ENCODE measurements at places on chromosomes 1 and 21.
A peak's percentile ranks its signal among the peaks of the same experiment; 100 is the strongest.

GRCh38 chr1:220321758-220322157, 49.5 kb upstream of the RAB3GAP2 start:
- no peak for DNase-seq

DNA sequence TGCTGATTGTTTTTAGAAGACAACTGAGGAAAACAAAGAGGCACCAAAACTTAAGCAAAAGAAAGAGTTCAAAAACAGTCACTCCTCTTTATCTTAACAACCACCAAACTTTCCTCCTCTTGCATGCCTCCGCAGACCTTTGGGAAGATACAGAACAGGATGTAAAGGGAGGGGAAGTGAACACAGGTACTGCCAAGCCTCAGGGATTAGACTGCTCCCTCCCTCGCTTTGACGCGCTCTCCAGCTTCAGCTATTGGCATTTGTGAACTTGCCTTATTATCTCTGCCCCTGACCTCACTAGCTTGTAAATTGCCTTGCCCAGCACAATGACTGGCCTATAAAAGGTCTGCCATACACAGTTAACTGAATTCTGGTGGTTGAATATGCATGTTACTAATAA, 4.8 kb upstream of the SRP9 start:
- DNase-seq = no peak

- peak; percentile 96 for DNase-seq
Observed at GRCh38 chr1:16206547-16207317, 5.7 kb downstream of the ARHGEF19 start.

DNA sequence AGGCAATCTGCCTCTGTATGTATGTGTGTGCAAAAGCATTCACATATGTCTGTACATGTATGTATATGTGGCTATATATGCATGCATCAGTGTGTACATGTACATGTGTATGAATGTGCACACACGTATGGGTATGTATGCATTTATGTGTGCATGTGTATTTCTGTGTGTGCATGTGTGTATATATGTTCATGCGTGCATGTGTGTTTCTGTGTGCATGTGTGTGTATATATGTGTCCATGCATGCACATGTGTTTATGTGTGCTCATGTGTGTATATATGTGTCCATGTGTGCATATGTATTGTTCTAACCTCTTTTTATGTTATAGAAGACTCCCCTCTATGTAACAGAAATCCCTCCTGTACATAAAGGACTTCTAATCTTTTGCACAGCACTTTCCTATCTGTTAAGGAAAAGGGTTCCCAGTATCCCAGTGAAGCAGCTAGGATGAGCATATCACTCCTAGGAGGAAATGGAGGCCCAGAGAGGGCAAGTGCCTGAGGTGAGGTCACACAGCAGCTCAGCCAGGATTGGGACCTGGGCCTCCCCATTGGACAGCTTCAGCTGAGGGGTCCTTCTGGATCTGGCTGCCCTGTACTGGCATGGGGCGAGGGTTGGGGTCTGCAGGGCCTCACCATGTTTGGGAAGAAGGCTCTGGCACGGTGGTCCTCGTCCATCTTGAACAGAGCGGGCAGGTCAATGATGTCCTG, 15.8 kb upstream of the SDHB start:
- DNase-seq = no peak

- no peak for DNase-seq
Observed at GRCh38 chr1:229420765-229421164, 13.1 kb downstream of the ACTA1 start.

GRCh38 chr1:215192306-215192705, 109.8 kb downstream of the KCNK2 start:
- peak; percentile 36 for DNase-seq

DNA sequence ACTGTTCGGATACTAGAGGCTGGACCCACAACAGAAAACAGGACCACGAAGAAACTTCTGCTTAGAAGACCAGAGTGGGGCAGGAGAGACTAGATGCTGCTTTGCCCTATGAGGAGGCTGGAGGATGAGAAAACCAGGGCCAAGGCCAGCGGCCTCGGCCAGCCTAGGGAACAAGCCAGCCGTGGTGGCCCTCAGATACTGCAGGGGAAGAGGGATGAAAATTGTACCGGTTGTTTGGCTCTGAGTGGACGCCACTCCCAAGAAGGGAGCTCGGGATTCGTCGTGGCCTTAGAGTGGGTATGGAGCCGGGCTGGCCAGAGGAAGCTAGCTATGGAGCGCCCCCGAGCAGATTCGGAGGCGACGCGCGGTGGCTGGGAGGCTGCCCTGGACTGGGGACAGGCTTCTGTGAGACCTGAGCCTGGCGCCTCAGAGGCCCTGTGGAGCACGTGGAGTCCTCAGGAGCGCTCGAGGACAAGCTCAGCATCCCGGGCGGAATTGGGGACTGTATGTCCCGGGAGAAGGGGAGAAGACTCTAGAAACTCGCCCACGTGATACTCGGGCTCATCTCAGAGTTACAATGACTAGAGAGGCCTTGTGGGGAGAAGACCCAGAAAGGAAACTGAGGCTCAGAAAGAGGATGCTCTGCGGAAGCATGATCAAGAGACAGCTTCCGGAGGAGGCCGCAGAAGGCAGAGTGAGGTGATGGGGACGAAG, 2.8 kb downstream of the PRRX1 start:
- DNase-seq = no peak

DNA sequence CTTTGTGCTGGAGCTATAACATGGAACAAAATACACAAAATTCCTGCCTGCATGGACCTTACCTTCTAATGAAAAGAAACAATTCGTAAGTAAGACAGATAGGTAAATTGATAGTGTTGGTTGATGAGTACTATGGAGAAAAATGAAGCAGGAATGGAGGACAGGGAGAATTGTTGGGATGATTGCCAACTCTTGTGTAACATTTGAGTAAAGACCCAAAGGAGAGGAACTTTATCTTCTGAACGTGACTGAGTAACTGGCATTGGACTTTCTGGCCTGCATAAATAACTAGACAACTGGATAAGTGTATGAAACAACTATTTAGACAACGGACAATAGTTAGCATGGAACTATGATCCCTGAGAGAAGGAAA, 6.8 kb upstream of the EFCAB14 start:
- peak; percentile 62 for DNase-seq

- DNase-seq = no peak
Observed at GRCh38 chr21:40512590-40512989, 334.4 kb downstream of the DSCAM start.

DNA sequence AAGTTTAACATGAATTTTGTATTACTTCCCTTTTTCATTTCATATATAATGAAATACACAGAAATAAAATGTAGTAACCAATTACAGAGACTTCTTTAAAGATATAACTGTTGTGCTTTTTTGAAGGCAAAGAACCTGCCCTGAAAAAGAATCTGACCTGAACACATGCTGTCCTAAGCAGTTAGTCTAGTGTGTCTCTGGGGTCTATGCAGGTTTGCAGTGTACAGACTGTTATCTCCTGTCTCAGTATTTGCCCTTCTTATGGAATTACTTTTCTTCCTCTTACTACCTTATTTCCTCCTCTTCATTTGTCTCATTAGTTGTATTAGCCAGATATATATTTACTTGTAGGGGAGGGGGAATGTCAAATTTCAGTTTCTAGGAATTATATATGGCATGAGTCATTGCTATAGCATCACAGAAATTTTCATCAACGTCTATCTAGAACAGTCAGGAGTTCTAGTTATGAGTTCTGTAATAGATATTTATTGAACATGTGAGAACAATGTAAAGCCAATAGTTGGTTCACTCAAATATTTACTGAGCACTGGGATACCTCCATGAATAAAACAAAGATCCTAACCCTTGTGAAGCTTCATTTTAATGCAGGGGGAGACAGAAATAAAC, 28.4 kb upstream of the PLEKHO1 start:
- no peak for DNase-seq

DNA sequence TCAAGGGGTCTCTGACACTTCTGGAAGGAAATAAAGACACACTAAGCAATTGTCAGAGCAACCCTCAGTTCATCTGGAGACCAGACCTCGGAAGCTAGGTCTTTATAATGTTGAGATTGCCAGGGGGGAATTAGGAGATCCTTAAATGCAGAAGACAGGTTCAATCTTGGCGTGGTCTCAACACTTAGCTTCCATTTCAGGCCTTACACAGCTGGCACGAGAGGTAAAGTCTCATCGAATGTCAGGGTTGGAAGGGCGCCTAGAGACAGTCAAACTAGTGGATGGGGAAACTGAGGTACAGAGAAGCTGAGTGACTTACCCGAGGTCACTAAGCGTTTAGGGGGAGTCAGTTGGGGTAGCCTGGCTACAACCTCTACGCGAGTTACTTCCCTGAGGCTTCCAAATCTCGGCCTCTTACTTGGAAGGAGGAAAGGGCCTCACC, 562 bp upstream of the EPB41 start:
- DNase-seq = no peak

GRCh38 chr21:43758811-43759210, 17.3 kb downstream of the CSTB start:
- no peak for DNase-seq

- DNase-seq = no peak
Observed at GRCh38 chr1:22031214-22031962, 21.1 kb upstream of the CDC42 start.

DNA sequence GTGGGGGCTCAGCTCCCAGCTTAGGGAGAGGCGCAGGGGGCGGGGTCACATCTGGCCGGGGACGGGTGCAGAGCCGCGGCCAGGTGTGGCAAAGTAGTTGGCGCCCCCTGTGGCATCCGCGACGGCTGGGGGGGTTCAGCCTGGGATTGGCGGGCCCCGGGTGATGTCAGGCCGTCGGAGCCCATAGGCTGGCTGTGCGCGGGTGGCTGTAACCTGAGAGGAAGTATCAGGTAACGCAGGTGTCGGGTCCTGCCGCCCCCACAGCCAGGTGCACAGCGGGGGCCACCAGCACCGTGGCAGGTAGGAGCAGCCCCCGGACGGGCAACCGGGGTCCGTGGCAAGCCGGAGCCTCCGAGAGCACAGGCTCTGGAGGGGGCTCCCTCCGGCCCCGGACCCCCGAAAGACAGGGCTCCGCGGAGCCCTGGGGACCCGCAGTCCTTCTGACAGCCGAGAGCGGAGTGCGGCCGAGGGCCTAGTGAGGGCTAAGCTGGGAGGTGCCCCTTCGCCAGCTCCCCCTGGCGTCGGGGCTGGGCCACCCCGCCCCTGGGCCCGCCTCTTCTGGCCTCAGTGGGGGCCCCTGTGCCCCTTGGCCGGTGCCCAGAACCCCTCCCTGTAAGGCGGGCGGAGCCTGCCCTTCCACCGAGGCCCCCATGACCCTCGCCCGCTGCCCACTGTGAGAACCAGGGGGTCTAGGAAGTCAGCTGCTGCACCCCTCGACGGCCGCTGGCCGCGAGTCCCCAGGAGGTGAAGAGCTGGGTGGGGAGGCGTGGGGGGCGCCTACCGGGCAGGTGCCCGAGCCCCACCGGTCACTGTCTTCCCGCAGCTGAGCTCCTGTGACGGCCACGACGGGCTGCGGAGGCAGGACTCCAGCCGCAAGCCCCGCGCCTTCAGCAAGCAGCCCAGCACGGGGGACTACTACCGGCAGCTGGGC, 17.9 kb downstream of the TNFRSF25 start:
- DNase-seq = no peak

- DNase-seq = no peak
Observed at GRCh38 chr1:22153660-22154437, 11.0 kb upstream of the WNT4 start.

DNA sequence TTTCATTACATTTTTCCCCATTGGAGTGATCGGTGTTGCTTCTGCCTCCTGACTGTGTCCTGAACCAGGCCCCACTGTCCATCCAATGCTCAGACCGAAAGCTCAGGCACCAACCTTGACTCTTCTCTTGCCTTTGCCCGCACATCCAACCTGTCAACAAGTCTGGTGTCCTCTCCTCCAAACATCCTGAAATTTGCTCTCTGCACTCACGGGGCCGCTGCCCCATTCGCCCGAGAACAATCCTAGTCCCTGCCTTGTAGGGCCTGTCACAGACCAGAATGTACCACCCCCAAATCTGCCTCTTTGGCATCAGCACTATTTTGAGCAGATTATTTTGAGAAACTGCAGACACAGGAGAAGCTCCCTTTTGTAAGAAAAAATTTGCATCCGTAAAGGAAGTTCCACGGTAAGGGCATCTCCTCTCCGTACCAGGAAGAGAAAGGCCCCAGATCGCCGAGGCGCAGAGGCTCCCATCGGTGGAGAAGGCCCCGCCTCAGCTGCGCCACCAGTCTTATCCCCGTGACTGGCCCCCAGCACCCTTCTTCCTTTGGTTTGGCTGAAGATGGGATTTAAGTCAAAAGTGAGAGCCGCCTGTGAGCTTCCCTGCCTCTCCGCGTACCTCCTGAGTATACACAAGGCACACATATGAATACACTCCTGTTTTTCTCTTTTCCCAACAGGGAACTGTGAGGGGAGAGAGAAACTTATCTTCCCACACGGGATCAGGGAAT, 7.1 kb downstream of the MORN1 start:
- no peak for DNase-seq

GRCh38 chr1:193850745-193851144, 664.3 kb upstream of the B3GALT2 start:
- DNase-seq = no peak

DNA sequence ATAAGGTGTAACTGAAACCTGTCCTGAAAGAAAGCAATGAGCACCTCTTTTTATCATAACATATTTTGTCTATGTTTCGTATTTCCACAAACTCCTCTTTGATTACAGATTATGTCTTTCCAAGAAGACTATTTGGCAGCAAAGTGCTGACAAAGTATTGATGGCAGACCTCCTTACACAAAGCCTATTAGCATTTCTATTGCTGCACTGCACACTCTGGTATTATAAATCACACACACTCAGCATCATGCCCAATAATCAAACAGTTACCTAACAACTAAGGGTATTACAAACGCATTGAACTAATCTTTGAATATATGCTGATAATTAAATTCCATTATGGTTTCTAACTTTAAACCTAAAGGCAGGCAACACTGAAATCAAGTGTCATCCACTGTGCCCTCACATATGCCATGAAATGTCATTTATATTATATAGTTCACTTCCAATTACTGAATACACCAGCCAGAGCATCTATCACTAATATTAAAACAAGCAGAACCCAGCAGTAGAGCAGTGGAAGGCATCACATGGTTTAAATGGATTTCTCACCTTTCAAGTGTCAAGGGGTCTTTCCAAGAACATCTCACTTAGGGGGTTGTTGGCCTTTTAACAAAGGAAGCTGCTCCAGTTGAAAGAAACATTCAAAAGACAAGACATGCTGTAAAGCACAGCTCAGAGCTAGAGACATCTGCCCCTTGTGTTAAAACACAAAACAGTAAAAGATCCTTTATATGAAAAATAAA, 239.1 kb downstream of the RERE start:
- DNase-seq = no peak

DNA sequence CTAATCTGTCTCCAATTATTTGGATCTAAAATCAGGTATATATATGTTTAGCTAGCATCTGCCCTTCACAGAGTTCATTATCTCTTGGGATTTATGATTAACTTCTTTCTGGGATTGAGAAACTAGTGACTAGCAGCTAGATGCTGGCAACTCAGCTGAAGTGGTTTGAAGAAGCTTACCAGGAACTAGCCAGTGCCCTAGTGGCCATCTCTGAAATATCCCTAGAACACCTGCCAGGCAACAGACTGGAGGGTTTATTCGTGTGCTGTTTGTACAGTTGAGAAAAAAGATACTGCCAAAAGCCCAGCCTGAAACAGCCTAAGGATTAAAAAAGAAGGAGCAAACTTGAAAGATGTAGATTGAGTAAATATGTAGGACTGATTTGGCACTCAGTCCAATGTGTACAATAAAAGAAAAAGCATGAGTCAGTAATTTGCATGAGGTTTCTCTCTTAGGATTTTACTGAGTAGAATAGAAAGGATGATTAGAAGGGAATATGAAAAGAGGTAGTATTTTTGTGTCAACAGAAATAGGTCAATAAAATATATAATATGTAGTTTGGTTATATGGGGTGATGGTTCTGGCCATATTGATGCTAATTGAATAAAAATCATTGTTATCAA, 1144.6 kb upstream of the ADGRL2 start:
- DNase-seq = no peak

- no peak for DNase-seq
Observed at GRCh38 chr1:33438364-33439160, 7.7 kb upstream of the PHC2 start.
